Anterior cingulate cortex (tissue), 58 donors: ENCODE measurements at places on chromosomes 7 and 10.
A peak's percentile ranks its signal among the peaks of the same experiment; 100 is the strongest.

- DNase-seq: no peak
These were observed 23.1 kb downstream of the GNG11 start for GRCh38 chr7:93944673-93945072.

GRCh38 chr7:28858206-28858605, 99.9 kb downstream of the TRIL start:
- DNase-seq: no peak

DNA sequence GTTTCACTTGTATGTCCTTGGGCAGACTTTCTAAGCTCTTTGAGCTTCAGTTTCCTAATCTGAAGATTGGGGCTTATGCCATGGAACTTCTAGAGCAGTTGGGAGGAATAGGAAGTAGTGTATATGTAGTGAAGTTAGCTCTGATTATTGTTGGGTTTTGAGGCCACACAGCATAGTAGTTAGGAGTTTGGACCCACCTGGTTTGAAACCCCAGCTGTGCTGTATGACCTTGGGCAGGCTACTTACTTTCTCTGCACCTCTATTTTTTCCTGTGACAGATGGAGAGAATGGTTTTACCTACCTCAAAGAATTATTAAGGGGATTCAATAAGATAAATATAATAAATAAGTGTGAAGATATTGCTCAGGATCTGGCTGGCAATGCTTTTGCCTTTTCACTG, 61.4 kb upstream of the ADRB1 start:
- DNase-seq: no peak

DNA sequence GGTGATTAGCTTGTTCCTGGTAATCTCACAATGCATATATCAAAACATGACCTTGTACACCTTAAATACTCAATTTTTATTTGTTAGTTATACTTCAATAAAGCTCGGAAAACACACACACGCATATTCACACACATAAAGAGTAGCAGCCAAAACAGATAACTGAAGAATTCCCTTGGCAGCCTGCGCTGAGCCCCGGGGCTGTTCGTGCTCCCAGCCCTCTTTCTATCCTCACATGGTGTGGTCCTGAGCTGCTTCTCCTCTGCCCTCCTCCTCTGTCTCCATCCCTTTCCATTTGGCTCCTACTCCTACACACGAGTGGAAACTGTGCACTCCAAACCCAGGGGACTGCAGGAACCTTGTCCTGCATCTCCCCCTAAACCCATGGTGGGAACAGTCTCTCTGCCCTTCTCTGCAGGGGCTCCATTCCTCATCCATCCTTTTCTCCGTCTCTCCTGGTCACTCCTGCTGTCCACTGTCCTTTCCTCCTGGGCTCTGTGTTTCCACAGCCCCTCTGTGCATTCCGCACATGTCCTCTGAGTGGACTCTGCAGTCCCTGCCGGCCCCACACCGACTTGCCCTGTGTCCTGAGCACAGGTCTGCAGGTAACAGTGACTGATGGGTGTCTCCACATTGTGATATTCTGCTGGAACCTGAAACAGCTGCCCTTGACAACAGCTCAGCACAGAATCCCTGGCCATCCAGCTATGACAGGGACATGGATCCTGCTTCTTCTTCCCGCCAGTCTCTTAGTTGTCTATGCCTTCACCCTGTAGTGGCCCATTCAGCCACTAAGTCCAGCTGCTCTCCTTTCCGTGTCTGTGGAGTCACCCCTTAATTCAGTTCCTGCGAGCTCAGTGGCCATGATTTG, 216.8 kb upstream of the ZNF32 start:
- no peak for DNase-seq

- DNase-seq: no peak
These were observed 152.0 kb downstream of the MAGI2 start for GRCh38 chr7:79301419-79301818.

GRCh38 chr10:33274096-33274785, 60.2 kb downstream of the NRP1 start:
- DNase-seq: no peak

GRCh38 chr10:87976101-87976743, 112.8 kb downstream of the PTEN start:
- DNase-seq: no peak

DNA sequence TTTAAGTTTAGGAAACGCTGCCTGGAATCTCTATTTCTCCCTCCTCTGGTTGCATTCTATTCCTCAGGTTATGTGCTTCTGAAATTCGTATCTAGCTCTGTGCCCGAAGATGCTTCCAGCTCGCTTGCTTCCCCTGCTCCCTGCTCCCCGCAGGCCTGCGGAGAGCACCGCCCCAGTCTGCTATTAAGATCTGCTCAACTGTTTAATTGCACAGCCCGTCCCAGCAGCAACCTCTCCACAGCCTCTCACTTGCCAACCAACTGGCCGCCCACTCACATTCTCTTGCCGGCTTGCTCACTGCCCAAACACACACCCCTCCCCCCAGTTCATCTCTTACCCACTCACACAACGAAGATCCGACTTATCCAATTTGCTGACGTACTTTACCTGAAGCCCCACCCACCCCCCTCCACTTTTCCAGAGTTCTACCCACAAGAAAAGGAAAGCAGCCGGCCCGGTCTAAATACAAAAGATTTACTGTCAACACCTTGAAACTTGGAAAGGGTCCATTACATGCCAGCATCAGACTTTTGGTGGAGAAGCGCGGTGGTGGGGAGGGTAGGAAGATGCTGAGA, 167.3 kb upstream of the KLF14 start:
- peak; percentile 75 for DNase-seq

GRCh38 chr10:70162892-70163201, 7.5 kb downstream of the SAR1A start:
- no peak for DNase-seq

DNA sequence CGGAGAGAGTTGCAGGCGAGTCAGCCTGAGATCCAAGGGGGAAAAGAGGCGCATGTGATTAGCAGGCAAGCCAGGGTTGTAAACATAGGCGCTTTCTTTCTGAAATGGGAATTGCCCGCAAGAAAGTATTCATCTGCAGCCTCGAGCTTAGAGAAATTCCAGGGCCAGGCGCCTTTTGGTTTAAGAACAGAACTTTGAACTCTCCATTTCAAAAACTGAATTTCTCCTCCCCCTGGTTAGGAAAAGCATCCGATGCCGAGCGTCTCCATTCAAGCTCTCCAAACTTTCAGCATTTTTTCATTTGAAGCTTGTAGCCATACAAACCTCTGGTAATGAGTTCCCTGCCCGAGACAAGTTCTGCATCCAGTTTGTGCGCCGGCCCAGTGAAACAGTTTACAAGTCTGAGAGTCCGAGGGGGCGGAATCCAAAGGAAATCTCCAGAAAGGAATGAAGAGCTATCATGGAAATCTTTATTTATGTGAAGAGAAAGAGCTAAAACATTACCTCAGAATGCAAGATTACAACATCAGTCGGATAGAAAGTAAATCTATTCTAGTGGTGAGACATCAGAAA, 69.9 kb downstream of the FAM204A start:
- peak; percentile 21 for DNase-seq

- no peak for DNase-seq
These were observed 64.1 kb downstream of the PTPRZ1 start for GRCh38 chr7:121936951-121937623.

GRCh38 chr10:112643600-112644264, 196.7 kb downstream of the VTI1A start:
- no peak for DNase-seq

DNA sequence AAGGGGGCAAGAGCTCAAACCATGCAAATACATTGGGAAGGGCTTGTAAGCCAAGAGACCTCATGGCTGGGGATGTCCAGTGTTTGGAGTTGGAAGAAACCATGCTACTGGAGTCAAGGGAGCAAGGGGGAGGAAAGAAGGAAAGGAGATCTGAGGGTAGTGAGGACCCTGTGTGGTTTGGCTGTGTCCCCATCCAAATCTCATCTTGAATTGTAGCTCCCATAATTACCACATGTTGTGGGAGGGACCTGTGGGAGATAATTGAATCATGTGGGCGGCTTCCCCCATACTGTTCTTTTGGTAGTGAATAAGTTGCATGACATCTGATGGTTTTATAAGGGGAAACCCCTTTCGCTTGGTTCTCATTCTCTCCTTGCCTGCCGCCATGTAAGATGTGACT, 56.5 kb upstream of the ADRB1 start:
- no peak for DNase-seq

DNA sequence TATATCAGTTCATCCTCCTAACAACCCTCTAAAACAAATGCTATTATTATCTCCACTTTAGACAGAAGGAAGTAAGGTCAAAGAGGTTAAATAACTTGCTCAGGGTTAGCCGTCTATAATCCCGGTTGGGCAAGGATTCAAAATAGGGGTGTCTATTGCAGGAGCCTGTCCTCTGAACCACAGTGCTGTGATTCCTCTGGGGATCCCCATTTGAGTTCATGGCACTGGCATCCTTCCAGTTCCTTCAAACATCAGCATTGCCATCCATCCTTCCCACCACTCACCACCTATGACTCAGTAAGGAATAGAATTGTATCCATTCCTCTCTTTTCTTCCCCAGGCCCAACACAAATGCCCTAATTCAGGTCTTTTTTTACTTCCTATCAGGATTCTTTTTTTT, 25.6 kb downstream of the HPS6 start:
- no peak for DNase-seq

DNA sequence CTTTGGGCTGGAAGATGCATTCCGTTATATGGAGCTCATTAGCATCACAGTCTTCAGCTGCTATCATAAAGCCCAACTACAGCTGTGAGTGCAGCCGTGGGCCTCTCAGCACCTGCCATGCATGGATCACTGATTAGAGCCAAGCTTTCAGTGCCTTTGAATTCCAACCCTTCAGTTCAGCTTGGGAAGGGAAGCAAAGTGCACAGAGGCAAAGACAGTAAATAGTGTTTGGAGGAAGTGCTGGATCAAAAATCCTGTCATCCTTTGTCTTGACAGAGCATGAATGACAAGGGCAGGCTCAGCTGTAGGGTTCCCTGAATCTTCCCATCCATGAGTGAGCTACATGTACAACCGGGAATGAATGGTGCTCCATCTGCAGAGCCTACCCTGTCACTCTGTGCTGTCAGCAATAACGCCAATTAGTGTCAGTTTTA, 153.7 kb downstream of the DNAJB9 start:
- DNase-seq: no peak

- DNase-seq: no peak
These were observed 53.5 kb upstream of the AGBL3 start for GRCh38 chr7:134932707-134933370.

GRCh38 chr7:139745678-139746143, 32.1 kb downstream of the HIPK2 start:
- no peak for DNase-seq

GRCh38 chr7:45456747-45457524, 117.2 kb upstream of the ADCY1 start:
- no peak for DNase-seq

GRCh38 chr10:64486149-64486548, 964.9 kb downstream of the REEP3 start:
- DNase-seq: no peak

DNA sequence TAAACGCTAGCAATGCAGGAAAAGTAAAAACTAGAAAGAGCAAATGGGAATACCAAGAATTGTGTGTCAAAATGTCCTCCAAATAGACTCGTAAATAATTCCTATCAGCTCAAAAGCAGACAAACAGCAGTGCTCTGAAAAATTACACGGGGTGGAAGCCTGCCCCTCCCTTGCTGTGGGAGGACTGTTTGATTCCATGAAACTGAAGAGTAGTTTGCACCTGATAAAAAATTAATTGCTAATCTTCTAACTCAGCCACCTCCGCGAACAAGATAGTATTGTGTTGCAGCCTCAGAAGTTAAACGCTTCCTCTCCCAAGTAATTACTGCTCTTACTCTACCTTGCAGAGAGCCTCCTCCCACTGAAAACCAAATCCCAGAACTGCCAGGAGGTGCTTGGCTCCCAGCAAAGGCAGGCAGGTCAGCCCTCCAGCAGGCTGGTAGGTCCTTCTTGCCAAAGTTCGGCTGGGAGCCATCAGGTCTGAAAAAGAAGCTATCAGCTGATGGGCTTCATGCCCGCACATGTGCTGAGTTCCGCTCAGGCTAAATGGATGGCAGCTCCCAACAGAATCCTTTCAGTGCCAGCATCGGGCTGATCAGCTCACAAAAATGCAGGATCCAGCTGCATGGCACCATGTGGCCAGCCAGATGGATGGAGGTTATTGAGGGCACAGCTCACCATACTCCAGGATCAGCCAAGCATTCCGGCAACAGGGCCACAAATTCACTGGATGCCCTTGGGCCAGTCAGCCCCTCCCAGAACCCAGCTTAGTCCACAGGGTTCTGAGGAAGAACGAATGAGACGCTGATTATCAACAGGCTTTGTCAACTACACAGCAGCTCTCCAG, 37.1 kb downstream of the MAD1L1 start:
- no peak for DNase-seq

DNA sequence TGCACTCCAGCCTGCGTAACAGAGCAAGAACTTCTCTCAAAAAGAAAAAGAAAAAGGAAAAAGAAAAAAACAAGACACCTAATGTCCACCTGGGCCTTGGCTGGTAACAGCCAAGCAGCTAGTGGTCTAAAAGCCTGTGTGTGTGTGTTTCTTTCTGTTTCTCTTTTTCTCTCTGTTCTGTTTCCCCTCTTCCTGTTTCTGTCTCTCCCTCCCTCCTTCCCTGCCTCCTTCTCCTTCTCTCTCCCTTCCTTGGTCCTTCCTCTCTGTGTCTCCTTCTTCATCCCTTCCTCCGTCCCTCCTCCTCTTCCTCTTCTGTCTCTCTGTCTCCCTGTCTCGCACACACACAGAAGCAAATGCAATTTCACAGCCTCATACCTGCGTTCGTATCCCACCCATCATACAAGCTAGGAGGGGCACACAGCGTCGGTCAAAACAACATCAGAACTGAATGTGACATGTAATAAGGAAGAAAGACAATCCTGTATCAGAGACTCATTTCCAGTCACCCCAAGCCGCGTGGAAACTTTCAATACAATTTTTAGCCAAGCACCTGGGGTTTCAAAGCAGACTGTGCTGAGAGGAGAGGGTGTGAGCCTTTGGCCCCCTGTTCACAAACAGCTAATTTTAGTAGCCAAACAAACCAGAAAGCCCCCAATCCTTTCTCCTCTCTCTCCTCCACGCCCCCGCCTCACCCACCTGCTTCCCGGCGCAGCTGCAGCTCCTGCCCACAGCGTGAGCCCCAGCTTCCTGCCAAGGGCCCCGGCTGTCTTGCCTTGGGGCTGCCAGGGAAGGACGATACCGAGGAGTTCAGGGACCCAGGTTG, 50.2 kb upstream of the GNA12 start:
- DNase-seq: no peak
